Mesothelial cell of epicardium (in vitro differentiated cells): ENCODE measurements at places on chromosomes 4 and X. TPM values are rescaled to one million over a fixed set of nuclear protein-coding genes. Genes with fewer than 3 reads are reported as not detected.

GRCh38 chr4:16819652-16820051 lies 78.8 kb downstream of the LDB2 start:
- DNase-seq: no peak

Gene EGFL6
- total RNA-seq: 8.4 to 12.3 TPM (median 11.3 TPM) in 3 replicates

GRCh38 chrX:47483306-47484268 lies 565 bp upstream of the ZNF41 start:
- DNase-seq: no peak

Gene UGT2B10
- total RNA-seq: not detected in 3 replicates

DNA sequence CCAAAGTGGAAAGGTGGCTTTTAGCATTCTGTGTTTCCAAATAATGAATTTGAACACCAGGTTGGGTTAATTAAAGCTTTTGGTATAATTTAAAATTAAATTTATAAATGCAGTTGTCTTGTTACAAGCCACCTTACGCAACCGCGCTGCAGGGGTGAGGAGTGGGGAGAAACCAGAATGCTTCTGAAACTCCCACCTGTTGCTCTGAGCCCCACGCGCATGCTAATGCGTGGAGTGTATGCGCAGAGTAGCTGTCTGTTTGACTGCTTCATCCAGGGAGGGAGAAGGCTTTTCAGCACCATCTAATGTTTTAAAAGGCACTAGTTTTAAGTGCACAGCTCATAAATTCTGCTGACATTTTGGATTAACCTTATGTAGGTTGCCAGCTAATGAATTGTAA lies 12.5 kb downstream of the OGT start:
- DNase-seq: no peak

Gene MAOA
- total RNA-seq: 0.51 to 1.1 TPM (median 0.63 TPM) in 3 replicates

Gene ALB
- 0.59 to 1.5 TPM (median 0.63 TPM) in 3 replicates for total RNA-seq

DNA sequence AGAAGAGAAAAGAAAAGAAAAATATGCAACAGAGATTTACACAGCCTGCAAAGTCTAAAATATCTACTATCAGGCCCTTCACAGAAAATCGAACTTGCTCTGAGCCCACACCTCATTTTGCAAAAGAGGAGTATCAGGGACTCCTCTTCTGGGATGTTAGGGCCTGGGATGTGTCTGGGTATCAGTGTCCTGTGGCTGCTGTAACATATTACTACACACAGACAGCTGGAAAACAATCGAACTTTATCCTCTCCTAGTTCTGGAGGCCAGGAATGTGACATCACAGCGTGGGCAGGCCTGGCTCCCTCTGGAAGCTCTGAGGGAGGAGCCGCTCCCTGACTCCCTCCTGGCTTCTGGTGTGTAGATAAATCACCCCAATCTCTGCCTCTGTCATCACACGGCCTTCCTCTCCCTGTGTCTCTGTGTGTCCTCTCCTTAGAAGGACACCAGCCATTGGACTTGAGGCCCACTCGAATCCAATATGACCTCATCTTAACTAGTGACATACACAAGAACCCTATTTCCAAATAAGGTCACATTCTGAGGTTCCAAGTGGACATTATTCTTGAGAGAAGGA lies 52.9 kb downstream of the PPP2R2C start:
- DNase-seq: no peak

Gene SPATA4
- 0.20 to 0.74 TPM (median 0.40 TPM) in 3 replicates for total RNA-seq

- DNase-seq: no peak
Measured at GRCh38 chr4:46388857-46389256, 1.1 kb downstream of the GABRA2 start.
